ENCODE measurements at places on chromosomes 11 and 22.
A peak's percentile ranks its signal among the peaks of the same experiment; 100 is the strongest.

DNA sequence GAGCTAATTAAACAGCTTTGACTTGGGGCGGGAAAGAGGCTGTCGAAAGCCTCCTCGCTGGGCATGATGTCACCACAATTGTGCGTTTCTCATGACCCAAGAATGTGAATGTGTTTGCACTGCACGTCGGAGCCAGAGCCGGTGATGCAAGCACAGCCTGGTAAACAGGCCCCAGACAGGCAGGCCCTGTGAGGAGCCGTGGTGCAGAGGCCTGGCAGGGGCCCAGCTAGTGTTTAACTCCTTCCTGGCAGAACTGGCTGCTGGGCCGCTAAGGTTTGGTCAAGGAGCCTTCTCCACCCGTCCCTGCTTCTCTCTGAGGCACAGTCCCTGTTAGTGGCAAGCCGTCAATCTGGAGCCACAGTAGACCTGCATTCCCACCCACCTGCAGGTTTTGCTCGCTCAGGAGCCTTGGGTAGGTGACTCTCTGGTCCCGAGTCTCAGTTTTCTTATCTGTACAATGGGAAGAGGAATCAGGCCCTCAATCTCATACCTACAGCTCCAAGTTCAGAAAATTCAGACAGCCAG is 25.4 kb upstream of the SMTN start:
- peak; percentile 67 for DNase-seq
- no peaks in the 10 kb centered on the region for H3K27me3 ChIP-seq
- no peaks in the 10 kb centered on the region for H3K36me3 ChIP-seq
- no peak overlapping the region for H3K27ac ChIP-seq
- H3K4me1 ChIP-seq, result no peaks in the 10 kb centered on the region

DNA sequence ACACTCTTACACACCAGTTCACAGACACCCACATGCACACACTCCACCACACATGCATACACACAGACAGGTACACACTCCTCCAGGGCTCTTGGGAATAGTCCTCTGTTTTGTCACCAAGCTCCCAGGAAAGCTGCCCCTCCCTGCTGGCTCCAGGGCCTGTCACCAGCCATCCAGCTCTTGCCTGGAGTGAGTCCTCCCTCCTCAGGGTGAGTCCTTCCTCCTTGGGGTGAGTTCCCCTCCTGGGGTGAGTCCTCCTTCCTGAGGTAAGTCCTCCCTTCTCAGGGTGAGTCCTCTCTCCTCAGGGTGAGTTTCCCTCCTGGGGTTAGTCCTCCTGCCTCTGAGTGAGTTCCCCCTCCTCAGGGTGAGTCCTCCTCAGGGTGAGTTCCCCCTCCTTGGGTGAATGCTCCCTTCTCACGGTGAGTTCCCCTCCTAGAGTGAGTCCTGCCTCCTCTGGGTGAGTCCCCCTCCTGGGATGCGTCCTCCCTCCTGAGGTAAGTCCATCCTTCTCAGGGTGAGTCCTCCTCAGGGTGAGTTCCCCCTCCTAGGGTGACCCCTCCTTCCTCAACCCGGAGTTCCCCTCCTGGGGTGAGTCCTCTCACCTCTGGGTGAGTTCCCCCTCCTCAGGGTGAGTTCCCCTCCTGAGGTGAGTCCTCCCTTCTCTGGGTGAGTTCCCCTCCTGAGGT is 100.6 kb upstream of the FGF3 start:
- H3K4me3 ChIP-seq, result no peak overlapping the region
- H3K27me3 ChIP-seq, result no peaks in the 10 kb centered on the region
- H3K27ac ChIP-seq, result no peak overlapping the region
- H3K36me3 ChIP-seq, result no peaks in the 10 kb centered on the region
- peaks cover 27% of the 10 kb centered on the region for H3K4me1 ChIP-seq
- DNase-seq, result no peak

DNA sequence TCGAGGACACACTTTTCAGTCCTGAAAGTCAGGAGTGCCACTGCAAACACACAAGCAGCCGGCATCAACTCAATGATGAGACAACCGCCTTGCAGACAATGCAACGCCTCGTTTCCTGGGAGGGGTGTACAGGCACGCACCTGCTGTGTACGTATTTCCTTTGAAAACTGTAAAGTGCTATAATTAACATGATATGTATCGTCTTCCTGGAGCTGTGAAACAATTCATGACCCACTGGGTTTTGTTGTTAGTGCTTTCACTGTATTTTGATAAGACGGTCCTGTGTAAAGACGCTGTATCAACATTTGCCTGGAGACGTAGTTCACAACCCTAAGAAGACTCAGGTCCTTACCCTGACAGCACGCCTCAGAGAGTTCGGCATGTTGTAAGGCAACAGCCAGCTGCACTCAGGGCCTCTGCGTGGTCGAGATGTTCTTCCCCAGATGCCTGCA is 105.7 kb upstream of the ANO1 start:
- H3K36me3 ChIP-seq, result no peaks in the 10 kb centered on the region
- no peak overlapping the region for H3K4me3 ChIP-seq
- H3K27me3 ChIP-seq, result no peaks in the 10 kb centered on the region
- no peak for DNase-seq
- no peaks in the 10 kb centered on the region for H3K4me1 ChIP-seq
- H3K27ac ChIP-seq, result no peak overlapping the region

- H3K36me3 ChIP-seq, result no peaks in the 10 kb centered on the region
- H3K4me1 ChIP-seq, result no peaks in the 10 kb centered on the region
- no peak overlapping the region for H3K4me3 ChIP-seq
- H3K27me3 ChIP-seq, result no peaks in the 10 kb centered on the region
- no peak for DNase-seq
These were observed 38.6 kb upstream of the CARS1 start for GRCh38 chr11:3095712-3096361.

- H3K27ac ChIP-seq, result no peak overlapping the region
- H3K27me3 ChIP-seq, result no peaks in the 10 kb centered on the region
- H3K36me3 ChIP-seq, result peaks cover 93% of the 10 kb centered on the region
- no peaks in the 10 kb centered on the region for H3K4me1 ChIP-seq
These were observed 57.2 kb downstream of the SBF1 start for GRCh38 chr22:50417411-50418210.

- no peaks in the 10 kb centered on the region for H3K27me3 ChIP-seq
- H3K36me3 ChIP-seq, result no peaks in the 10 kb centered on the region
- DNase-seq, result peak; percentile 62
- peak within 1 kb of the TSS; percentile 47 for H3K27ac ChIP-seq
These were observed at the start of gene ROBO4 for GRCh38 chr11:124897674-124898262. Gene ROBO4, minus strand, starts transcription at chr11:124897865. Its CDS starts 70 bp downstream, at chr11:124897795.

Data from adrenal gland (tissue), 19 donors.